Activated CD4-positive, alpha-beta T cell treated with anti-CD3 and anti-CD28 coated beads, Interleukin-2, Interleukin-4, amounts not matched to agents 100 ng/mL and 50 ng/mL, durations not matched to agents 16 hours and 8 hours (primary cell): ENCODE measurements at places on chromosomes 3 and 15.

GRCh38 chr3:13235079-13235478 lies 161.8 kb upstream of the IQSEC1 start:
- DNase-seq: no peak

- DNase-seq: no peak
These were observed 245.7 kb downstream of the FGF12 start for GRCh38 chr3:192481638-192482037.

DNA sequence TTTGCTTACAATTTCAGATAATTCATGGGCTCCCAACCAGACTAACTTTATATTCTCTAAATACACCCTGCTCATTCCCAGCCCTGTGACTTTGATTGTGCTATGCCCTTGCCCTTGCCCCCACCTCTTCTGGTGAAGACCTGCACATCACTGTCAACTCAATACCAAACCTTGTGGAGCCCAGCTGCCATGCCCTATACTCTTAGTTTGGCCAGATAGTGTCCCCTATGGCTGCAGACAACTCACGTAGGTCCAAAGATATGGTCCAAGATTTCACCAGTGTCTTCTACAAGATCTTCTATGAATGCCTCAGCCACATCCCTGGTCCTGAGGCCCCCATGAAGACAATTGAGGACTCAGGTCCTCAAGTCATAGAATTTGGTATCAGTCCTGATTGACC lies 118.3 kb upstream of the EIF1B start:
- DNase-seq: no peak

DNA sequence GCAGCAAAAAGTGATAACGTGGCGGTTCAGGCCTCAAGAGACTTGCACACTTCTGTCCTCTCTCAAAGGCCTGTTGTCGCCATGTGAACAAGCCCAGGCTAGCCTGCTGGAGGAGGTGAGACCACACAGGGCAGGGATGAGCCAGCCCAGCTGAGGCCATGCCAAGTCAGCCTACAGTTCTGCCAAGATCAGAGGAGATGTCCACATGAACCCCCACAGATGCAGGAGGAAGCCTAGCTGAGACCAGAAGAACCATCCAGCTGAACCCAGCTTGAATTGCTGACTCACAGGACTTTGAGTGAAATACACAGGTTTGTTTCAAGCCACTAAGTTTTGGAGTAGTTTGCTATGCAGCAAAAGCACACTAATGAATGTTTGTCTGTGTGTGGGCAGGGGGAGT lies 50.3 kb upstream of the SEC13 start:
- no peak for DNase-seq

- no peak for DNase-seq
These were observed 25.0 kb downstream of the MCCC1 start for GRCh38 chr3:183074261-183074660.

DNA sequence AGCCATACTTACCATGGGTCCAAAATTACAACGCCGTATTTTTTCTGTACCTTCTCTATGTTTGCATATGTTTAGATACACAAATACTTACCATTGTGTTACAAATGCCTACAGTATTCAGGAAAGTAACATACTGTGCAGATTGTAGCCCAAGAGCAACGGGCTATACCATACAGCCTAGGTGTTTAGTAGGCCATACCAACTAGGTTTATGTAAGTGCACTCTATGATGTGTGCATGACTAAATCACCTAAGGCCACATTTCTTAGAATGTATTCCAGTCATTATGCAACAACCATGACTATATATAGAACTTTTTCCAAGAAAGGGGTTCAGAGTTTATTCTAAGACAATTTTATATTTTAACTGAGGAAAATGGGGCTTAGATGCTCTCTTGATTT lies 411.7 kb downstream of the MAGI1 start:
- DNase-seq: no peak

DNA sequence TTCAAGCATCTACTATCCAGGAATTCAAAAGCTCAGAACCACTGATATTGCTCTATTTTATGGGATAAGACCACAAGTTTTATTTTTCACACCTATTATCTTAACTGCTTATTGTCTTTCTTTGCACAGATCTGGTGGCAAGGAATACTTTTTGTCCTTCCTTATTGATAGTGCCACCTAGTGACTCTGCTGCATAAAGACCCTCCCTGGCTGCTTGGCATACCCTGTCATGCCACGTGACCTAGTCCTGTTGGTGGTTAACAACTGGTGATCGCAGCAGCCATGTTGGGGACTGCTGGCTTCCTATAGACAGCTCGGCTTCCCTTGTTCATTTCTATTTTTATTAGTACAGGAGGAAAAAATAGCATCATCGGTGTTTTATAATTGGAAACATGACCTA lies 236.3 kb downstream of the MEX3B start:
- DNase-seq: peak; percentile 23
